ENCODE measurements at places on chromosomes 4 and X.
A peak's percentile ranks its signal among the peaks of the same experiment; 100 is the strongest.

DNA sequence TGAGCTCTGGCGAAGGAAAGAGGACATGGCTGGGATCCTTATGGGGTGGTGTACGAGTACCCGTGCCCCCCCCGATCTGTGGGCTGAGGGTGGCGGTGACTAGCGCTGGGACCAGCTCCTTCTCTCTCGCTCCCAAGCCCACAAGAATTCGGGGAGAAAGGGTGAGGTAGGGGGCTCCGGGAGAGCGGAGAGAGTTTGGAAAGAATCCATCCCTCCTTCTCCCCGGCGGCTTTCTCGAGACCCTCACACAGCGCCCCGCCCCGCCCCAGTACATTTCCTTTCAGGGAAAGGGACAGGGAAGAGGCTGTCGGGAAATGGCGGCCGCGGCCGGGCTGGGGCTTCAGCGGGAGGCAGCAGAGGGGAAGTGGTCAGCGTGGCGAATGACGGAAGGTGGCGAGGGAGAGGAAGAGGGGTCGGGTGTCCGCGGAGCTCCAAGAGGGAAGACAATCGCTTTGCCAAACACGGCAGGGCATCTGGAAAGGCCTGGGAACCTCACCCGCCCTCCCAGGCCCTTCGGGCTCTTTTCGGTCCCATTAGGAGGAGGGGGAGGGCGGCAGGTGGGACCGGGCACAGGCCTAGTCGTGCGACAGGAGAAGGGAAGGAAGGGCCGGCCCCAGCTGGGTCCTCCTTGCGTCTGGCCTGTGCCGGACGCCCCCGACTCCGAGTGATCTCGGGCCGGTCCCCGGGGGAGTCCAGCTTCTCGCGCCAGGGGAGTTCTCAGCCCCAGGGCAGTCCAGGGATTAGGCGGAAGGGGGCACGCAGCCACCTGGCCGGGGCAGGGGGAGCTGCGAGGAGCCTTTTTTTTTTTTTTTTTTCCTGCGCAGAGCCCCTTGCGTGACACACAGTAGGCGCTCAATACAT is 10.2 kb downstream of the HNRNPH2 start:
- peak; percentile 60 for DNase-seq

DNA sequence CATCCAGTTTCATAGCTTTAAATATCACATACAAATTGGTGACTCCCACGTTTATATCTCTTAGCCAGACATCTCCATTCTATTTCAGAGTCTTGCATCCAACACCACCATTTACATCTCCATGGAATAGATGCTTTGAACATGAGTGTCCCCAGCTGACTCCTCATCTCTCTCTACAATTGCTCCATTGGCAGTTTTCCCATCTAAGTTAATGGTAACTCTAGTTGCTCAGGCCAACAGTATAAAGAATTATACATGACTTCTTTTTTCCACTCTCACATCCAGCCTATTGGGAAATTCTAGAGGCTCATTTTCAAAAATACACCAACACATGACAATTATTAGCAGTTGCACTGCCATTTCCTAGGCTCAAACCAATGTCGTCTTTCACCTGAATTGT is 388.2 kb downstream of the STIM2 start:
- DNase-seq = no peak

- DNase-seq = no peak
Measured at GRCh38 chr4:121584836-121585235, 111.9 kb downstream of the ANXA5 start.

GRCh38 chr4:141416677-141417363 is 196.1 kb downstream of the ZNF330 start:
- no peak for DNase-seq

- DNase-seq = peak; percentile 79
Measured at GRCh38 chrX:23756165-23756564, 13.1 kb upstream of the ACOT9 start.

GRCh38 chr4:26787461-26788340 is 72.9 kb upstream of the STIM2 start:
- DNase-seq = peak; percentile 9

GRCh38 chrX:39476604-39477021 is 621.1 kb downstream of the BCOR start:
- DNase-seq = no peak

DNA sequence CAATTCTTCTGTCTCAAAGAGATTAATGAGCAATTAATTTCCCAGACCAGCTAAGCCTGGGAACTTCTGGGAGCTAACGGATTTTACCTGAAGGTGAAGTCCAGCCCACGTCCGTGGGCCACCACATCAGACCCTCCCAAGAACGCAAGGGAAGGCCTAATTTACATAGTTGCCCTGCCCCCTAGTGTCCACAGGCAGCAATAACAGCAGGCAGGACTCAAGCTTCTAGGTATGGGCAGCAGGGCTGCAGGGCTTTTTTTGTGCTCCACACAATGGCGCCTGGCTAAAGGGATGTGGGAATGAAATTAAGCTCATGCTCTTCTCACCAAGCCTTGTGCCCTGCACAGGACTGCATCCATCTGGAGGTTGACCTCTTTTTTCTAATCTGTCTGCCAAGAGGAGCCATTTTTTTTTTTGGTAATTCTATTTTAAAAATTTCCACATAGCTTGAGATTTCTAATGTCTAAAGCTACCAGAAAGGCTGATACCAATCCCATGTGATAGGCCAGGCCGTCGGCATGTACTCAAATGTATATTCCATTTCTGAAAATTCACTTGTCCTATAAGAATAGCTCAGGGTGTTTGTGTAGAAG is 111.9 kb upstream of the TMEM164 start:
- DNase-seq = peak; percentile 66

DNA sequence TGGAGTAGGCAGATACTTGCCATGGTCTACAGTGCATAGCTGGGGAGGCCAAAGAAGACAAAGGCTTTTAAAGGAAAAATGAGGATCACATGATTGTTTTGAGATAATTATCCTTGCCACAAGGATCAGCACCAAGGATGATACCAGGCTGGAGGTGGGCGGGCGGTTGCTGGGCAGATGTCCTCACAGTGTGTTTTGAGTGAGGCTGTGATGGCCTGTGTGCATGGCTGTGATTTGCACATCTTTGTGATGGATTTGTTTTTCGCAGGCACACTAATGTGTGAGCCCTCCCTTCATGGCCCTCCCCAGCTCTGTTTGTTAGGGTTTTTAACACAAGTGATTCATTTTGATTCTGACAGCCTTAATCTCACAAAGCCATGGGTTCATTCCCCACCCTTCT is 46.8 kb downstream of the RGS12 start:
- DNase-seq = no peak

DNA sequence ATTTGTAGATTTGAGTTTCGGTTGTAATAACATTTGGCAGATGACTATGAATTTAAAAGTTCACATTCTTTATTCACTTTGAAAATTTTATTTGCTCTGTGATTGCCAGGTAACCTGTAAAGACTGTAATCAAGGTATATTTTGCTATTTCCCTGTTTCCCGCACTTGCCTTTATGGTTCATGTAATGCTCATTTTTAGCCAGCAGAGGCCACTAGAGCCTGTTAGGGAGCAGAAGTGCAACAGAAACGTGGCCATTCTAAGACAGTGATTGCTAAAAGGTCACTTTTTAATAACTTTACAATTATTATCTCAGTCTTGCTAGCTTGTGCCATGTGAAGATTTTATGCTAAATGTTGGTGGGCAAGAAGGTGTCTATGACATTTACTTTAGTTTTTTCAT is 12.4 kb downstream of the YIPF6 start:
- DNase-seq = peak; percentile 44

DNA sequence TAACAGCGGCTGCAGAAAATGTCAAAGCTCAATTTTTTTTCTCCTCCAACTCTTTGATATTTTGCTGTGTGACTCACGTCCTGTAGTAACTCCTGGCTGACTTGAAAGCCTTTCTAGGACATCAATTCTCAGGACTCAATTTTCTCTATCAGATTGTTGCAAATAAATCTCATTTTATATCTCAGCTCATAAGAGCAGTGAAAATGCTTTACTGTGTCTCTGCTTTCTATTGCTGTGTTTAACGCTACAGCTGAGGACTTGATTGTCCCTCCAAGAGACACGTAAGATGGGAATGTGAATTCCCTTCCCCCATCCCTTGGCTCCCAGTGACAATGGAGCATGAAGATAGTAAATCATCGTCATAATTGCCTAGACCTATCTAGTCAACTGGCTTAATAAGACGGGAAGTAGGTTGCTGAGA is 20.5 kb upstream of the CBR4 start:
- no peak for DNase-seq

DNA sequence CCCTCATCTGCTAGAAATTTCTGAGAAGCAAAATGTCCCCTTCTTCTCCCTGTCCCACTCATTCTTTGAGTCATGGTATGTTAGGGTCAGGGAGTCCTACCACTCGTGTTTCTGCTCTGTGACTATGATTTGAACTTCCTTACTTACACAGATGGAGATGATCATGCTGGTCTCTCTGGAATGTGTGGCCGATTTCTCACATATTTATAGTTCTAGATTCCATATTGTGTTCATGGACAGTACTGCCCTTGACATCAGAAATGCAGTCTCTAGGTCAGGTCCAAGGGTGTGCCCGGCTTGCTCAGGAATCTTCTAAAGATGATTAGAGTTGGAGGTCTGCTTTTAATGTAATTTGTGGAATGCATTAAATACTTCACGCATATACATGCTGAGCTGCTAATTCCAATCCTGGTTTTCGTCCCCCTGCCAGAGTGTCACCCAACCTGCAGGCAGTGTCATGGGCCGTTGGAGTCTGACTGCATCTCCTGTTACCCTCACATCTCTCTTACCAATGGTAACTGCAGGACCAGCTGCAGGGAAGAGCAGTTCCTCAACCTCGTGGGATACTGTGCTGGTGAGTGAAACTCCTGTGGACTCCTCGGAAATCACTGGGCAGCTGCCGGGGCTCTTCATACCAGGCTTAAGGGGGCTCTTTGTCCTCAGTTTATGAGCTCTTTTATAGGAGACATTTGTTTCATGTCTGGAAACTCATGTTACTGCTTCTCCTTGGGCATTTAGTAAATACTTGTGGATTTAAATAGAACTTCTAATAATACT is 214.1 kb upstream of the ANXA3 start:
- no peak for DNase-seq

DNA sequence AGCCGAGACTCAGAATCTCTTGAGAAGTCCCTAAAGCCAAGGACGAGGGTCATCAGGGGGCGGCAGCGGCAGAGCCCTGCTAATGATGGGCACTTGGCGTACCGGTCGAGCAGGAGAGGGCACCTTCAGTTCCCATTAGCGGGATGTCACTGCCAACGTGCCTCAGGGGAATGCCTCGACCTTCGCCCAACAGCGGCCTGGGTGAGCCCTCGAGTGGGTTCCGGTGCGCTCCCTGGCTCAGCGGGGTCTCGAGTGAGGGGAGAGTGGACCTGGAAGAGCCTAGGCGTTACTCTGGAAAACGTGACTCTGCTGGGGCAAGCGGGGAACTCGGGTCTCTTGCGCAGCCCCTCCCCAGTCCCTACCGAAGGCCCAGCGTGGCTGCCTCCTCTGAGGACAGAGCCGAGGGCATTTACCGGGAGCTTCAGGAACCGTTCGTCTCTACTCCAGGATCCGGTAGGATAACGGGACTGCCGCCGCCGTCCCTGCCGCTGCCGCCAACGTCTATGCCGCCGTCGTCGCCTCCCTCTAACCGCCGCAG is 36.9 kb downstream of the PGRMC1 start:
- DNase-seq = no peak

DNA sequence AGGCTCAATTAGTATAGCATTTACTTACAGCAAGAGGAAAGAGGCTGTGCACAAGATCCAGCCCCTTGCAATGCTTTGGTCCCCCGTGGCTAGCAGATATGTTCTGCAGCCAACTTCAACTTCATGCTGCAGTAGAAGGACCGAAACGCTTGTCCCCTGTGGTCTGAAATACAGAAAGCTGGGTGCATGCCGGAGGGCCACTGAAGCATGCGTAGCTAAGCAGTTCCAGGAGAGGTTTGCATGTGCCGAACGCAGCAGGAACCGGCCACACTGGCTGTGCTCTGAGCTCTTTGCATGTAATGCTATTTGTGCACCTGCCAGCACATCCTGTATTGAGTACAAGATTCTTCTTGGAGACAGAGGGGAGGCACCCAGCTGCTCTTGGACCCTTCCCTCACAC is 35.8 kb upstream of the SHISA3 start:
- DNase-seq = peak; percentile 66

DNA sequence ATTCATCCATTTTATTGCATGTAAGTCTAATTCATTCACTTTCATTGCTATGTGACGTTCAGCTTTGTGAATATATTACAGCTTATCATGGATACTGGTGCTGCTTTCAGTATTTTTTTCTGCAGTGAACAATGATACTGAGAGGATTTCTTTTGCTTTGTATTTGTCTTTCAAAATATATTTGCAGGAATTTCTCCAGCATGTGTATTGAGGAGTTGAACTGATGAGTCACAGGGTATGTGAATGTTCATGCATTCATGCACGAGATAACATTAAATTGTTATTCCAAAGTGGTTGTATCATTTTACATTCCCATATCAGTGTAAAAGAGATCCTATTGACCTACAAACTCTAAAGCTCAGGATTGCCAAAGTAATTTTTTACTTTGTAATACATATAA is 283.8 kb upstream of the ARSJ start:
- DNase-seq = no peak

- no peak for DNase-seq
Measured at GRCh38 chr4:54152846-54153600, 53.1 kb downstream of the GSX2 start.

DNA sequence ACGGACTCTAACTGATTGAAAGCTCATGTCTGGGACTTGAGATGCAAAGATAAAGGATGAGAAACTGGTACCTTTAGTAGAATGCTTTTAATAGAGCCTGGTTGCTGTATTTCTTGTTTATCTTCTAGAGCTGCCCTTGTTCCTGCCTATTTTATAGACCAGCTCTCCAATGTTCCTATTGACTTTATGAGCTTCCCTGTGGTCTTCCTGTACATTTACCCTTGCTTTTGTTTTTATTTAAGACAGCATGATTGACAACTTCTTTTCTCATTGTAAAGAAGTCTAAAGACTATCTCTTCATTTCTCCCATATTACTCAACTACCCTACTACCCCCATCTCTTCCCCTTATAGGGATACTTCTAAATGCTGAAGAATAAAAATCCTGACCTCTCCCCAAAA is 174.7 kb downstream of the UGT8 start:
- no peak for DNase-seq

- DNase-seq = no peak
Measured at GRCh38 chr4:48620093-48620492, 130.0 kb downstream of the ZAR1 start.

- DNase-seq = peak; percentile 59
Measured at GRCh38 chrX:68571610-68572311, 72.9 kb downstream of the YIPF6 start.

GRCh38 chr4:108060686-108061321 is 71.1 kb downstream of the HADH start:
- no peak for DNase-seq

- DNase-seq = no peak
Measured at GRCh38 chr4:41009411-41009810, 204.9 kb downstream of the APBB2 start.

DNA sequence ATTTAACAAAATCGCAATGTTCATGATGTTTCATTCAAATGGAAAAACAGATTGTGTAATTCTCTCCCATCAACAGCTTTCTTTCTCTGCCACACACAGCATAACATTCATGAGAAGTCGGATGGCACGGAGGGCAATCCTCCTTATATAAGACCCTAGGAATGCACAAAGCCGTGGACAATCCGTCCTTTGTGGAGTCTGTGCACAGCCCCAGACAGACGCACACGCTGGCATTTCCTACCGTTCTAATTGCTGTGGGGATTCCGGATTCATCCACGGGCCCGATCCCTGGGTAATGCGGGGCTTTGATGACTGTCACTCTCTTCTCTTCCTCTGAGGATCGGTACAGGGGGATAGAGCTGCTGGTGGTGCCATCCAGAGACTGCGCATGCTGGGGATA is 121.9 kb upstream of the PDLIM3 start:
- no peak for DNase-seq

GRCh38 chr4:95250544-95251137 is 298.1 kb downstream of the UNC5C start:
- no peak for DNase-seq

GRCh38 chr4:158202481-158202880 is 7.8 kb upstream of the TMEM144 start:
- no peak for DNase-seq
